Brain (organoid and tissue), 16 donors: ENCODE measurements at places on chromosomes 12 and 14. TPM values are rescaled to one million over a fixed set of nuclear protein-coding genes. Genes with fewer than 3 reads are reported as not detected.

GRCh38 chr14:68714991-68715924 is 77.6 kb downstream of the ZFP36L1 start:
- DNase-seq, result no peak

GPR162 gene
- polyA plus RNA-seq, result 59.9 TPM

NOVA1 gene
- 27.6 TPM for polyA plus RNA-seq

DNA sequence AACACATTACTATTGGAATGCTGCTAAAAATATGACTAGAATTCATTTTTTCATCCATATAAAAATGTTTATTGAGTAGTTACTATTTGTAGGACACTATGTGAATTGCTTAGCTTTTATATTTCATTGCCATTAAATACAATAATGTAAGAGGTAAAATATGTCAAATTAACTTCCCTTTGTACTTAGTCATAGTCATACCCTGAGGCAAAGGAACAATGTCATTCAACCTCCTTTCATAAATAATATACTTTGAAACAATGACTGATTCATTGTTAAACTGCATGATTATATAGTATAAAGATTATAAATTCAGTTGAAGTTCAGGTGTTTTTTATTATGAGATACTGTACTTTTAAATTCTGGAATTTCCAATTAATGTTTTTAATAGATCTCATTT is 105.2 kb downstream of the GARIN6 start:
- DNase-seq, result no peak

TBC1D30 gene
- polyA plus RNA-seq, result 12.0 TPM

GRCh38 chr14:75453817-75454434 is 26.1 kb downstream of the JDP2 start:
- DNase-seq, result no peak

GRCh38 chr12:19895246-19896020 is 456.1 kb downstream of the AEBP2 start:
- no peak for DNase-seq

GRCh38 chr14:99468836-99469592 is 11.6 kb downstream of the SETD3 start:
- DNase-seq, result no peak

DNA sequence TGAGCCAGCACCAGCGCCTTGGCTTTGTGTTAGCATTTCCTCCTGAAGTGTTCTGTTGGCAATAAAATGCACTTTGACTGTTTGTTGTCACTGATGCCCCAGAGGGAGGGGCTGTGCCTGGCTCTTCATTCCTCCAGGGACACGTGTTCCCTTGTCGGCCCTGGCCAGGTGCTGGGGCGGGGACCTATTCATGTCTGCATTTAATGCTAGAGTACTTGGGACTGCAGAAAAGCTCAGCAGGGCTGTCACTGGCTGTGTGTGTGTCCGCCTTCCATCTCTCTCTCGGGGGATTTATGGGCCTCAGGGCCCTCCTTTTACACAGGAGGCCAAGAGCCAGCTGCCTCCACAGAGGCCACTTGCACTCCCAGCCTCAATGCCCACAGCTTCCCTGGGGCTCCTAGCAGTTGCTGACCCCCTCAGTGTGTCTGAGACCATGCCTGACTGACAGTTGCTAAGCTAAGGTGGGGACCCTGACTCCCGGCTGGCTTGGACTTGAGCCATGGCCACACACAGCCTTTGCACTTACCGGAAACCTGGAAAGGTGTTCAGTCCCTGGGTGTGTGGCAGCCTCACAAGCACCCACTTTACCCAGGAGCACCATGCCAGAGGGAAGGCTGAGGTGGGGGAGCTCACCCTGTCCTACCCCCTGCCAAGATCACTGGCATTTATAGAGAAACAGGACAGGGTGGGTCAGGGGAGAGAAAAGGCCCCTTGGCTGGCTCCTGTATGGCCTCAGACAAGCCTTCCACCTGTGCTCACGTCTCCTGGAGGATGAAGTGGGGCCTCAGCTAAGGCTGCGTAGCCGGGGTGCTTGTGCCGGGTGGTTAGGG is 27.8 kb downstream of the HIP1R start:
- no peak for DNase-seq

MGAT4C gene
- 0.83 TPM for polyA plus RNA-seq

DNA sequence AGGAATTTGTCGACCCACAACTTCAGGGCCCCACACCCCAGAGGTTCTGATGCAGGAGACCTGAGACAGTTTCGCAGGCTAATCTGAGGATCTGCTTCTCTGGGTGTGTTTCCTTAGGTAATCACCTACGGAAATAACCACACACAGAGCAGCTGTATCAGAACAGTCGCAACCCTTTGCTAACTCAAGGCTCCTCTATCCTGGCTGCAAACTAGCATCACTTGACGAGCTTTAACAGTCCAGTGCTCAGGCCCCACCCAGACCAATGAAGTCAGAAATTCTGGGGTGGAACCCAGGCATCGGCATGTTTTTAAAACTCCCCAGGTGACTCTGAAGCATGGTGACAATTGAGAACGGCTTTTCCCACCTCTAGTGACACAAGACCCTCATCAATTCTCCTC is 20.7 kb downstream of the SLC7A7 start:
- no peak for DNase-seq

TCTN2 gene
- polyA plus RNA-seq, result 7.5 TPM

DNA sequence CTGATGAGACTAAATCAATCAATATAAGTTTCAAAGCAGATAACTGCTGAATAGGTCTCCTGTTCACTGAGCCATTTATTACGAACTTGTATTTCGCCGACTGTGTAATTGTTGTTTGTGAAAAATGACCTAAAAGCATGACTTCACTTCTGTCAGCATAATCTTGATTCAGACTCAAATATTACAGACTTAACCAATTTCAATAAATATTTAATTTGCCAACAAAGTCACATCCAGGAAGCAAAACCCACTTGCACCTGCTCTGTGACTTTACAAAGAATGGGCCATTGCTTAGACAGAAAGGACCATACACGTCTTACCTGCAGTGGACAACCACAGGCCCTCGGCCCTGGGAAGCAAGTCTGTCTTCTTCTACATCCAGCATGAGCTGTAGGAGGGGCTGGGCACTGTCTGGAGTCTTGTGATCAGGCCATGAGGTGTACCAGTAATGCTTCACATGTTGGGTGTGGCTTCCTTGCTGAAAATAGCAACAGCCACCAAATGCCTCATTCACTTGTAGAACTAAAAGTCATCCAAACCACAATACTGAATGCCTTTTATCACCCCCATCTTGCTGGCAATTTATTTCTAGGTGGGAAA is 23.5 kb upstream of the PTPRB start:
- no peak for DNase-seq

DNA sequence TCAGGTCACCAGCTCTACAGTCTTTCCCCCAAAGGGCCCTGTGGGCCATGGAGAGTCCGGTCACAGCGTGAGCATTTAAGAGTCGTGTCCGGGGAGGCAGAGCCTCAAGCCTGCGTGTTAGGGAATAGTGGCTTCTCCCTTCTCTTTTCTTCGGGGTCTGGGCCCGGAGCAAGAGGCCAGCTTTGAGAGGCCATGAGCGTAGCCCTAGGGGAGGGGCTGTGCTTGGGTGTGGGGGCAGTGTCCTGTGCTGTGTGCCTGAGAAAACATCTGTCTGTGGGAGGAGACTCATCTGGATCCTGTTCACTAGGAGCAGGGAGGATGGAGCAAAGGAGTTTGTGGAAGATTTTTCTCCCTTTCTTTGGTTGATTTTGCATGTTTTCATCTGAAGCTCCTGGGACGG is 5.3 kb downstream of the LRP1-AS start:
- no peak for DNase-seq

DTD2 gene
- 7.6 TPM for polyA plus RNA-seq

RAB35 gene
- 40.8 TPM for polyA plus RNA-seq

DNA sequence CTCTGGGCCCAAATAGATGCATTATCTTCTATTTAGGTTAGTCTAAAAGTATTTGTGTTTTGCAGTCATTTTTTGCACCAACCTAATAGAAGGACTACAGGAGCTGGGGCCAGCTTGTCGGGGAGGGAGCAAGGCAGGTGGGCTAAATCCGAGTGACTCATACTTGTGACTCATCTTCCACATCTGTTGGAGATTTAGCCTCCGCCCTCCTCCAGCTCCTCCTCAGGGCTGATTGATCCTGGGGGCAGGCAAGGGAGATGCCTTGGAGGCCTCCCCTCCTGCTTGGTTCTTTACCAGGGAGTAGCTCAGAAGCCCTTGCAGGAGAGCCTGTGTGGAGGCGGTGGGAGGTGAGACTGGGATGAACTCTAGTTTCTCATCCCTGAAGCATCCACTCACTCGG is 27.9 kb downstream of the RHOF start:
- DNase-seq, result no peak

IFNG-AS1 gene
- not detected for polyA plus RNA-seq
